ENCODE measurements at places on chromosomes 7 and 10.
A peak's percentile ranks its signal among the peaks of the same experiment; 100 is the strongest.

DNA sequence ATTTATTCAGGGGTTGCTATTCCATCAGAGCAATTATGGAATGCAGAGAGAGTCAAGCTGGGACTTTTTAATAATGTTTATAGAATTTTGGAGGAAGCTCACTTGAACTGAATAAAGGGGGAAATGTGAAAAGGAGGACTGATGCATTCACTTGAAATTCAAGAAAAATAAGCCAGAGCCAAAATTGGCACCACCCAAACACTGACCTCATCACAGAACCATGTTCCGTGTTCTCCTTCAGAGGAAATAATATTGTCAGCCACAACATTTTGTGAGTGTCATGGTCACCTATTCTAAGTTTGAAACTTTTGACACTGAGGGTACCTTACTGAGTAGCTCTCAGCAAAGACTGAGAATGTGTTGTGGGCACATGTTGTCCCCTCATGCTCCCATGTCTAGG, 207.0 kb downstream of the ANK3 start:
- H3K36me3 ChIP-seq, result no peaks in the 10 kb centered on the region
- H3K4me3 ChIP-seq, result no peak overlapping the region
- H3K27me3 ChIP-seq, result no peaks in the 10 kb centered on the region
- no peak overlapping the region for H3K27ac ChIP-seq

DNA sequence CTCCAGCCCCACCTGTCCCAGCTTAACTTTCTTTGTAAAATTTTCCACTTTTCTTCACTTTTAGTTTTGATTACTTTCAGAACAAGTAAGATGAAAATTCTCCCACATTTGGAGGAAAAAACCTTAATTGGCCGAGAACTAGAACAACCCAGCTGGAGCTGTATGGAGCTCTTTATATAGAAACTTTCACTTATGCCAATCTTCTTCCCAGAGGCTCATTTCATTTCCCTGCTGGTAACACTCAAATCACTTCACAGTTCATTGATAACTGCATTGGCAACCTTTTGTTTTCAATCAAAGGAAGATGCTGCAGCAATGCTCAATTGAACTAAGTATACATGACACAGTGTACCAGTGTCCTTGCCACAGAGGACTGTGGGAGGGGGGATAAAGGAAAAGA, 176.2 kb upstream of the NOBOX start:
- no peaks in the 10 kb centered on the region for H3K4me1 ChIP-seq
- H3K27me3 ChIP-seq, result no peaks in the 10 kb centered on the region
- no peaks in the 10 kb centered on the region for H3K36me3 ChIP-seq
- no peak overlapping the region for H3K4me3 ChIP-seq
- no peak for DNase-seq
- no peak overlapping the region for H3K27ac ChIP-seq

DNA sequence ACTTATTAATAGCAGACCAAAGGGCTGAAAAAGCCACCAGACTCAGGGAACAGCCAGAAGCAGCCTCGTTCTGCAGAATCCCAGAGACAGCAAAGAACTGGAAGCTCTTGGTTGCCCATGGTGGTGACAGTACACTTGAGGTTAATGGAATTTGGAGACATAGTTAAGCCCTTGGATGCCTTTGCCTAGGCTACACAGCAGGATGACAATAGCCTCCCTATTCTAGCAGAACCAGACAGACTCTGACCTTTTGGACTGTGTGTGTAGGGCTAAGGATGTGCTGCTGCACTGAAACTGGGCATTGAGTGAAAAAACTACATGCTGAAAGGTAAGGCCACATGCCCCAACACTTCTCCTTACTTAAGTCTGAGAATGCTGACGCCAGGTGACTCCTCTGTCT, 22.7 kb downstream of the OTUD1 start:
- no peak overlapping the region for H3K4me3 ChIP-seq
- DNase-seq, result no peak
- H3K27ac ChIP-seq, result no peak overlapping the region
- no peaks in the 10 kb centered on the region for H3K27me3 ChIP-seq

DNA sequence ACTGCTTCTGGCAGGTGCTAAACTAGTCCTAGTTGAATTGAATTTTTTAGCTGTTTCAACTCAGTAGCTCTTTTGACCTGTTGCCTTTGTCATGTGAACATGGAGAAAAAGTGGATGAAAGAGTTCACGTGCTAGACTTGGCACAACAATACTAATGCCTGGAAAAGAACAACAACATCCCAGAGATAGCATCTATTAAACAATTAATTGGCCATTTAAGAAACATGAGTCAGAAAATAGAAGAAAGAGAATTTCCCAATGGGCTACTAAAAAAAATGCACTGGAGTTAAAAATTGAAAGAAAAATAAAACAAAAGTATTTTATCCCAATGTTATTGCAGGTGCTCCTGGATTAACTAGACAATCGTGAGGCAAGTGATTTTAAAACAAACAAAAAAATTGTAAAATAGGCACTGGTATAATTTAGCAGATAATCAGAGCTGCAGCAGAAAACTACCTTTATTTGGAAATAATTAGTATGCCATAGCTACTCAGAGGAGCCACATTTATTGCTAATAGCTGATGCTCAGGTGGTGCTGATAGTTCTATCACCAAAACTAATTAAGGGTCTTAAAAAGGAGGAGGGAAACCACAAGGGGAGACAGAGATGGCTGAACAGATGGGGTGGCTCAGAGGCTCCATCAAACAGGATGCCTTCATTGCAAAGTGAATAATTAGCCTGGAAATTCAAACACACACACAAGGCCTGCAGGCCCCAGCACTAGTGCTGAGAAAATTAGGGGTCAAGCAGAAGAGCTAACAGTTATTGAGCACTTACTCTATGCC, 17.6 kb downstream of the CCDC71L start:
- H3K4me3 ChIP-seq, result no peak overlapping the region
- no peak for DNase-seq
- H3K27ac ChIP-seq, result no peak overlapping the region
- H3K4me1 ChIP-seq, result no peaks in the 10 kb centered on the region
- H3K36me3 ChIP-seq, result no peaks in the 10 kb centered on the region

DNA sequence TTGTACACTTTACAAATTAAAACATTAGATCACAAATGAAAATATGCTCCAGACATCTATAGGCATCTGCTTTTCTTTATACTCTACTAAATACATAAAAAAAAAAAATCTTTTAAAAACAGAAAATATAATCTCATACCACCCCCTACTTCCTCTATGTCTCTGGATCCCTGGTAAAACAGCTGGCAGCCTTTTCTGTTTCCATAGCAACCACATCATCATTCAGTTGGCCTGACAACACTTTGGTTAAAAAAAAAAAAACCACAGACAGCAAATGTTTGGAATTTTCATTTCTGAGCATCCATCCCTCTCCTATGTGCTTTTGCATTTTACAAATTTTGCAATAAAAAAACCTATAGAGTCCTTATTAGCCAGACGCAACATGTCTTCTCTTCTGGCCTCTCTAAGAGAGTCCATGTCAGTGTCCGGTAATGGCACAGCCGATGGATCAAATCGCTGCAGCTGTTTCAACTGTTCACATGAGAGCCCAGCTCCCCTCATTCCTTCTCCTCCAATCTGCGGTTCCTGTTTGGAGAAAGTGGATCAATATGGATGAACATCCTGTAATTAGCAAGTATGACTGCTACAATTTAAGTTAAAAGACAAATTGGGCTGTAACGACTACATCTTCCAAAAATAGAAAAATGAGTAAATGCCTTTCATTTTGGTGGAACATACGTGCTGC, 105.6 kb downstream of the NSUN6 start:
- H3K4me3 ChIP-seq, result no peak overlapping the region
- no peak overlapping the region for H3K27ac ChIP-seq
- H3K27me3 ChIP-seq, result no peaks in the 10 kb centered on the region
- no peaks in the 10 kb centered on the region for H3K4me1 ChIP-seq
- no peak for DNase-seq

GRCh38 chr7:80334196-80334595, 177.7 kb downstream of the GNAT3 start:
- no peak overlapping the region for H3K27ac ChIP-seq
- H3K4me3 ChIP-seq, result no peak overlapping the region
- no peaks in the 10 kb centered on the region for H3K27me3 ChIP-seq
- no peak for DNase-seq
- no peaks in the 10 kb centered on the region for H3K36me3 ChIP-seq
- H3K4me1 ChIP-seq, result no peaks in the 10 kb centered on the region

DNA sequence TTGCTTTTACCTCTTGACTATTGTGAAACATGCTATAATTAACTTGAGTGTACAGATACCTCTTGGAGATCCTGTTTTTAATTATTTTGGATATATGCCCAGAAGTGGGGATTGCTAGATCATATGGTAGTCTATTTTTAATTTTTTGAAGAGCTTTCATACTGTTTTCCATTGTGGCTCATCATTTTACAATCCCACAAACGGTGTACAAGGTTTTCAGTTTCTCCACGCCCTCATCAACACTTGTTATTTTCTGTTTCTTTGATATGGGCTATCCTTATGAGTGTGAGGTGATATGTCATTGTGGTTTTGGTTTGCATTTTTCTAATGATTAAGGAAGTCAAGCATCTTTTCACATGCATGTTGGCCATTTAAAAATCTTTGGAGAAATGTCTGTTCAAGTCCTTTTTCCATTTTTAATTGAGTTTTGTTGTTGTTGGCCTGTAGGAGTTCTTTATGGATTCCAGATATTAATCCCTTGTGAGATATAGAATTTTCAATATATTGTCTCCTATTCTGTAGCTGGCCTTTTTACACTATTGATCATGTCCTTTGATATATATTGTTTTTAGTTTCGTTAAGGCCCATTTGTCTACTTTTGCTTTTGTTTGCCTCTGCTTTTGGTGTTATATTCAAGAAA, 7.5 kb downstream of the AGK start:
- no peaks in the 10 kb centered on the region for H3K4me1 ChIP-seq
- H3K27me3 ChIP-seq, result no peaks in the 10 kb centered on the region
- no peak overlapping the region for H3K4me3 ChIP-seq
- DNase-seq, result no peak
- H3K27ac ChIP-seq, result no peak overlapping the region

GRCh38 chr7:28493477-28493876, 81.2 kb downstream of the CREB5 start:
- H3K36me3 ChIP-seq, result no peaks in the 10 kb centered on the region
- no peak for DNase-seq
- no peaks in the 10 kb centered on the region for H3K4me1 ChIP-seq
- H3K27ac ChIP-seq, result no peak overlapping the region
- no peaks in the 10 kb centered on the region for H3K27me3 ChIP-seq

- H3K4me3 ChIP-seq, result no peak overlapping the region
- no peaks in the 10 kb centered on the region for H3K27me3 ChIP-seq
- peaks cover 26% of the 10 kb centered on the region for H3K4me1 ChIP-seq
- no peak for DNase-seq
- H3K27ac ChIP-seq, result peak overlapping the region; percentile 56
These were observed 94.9 kb upstream of the KCNIP2 start for GRCh38 chr10:101938305-101939007.

DNA sequence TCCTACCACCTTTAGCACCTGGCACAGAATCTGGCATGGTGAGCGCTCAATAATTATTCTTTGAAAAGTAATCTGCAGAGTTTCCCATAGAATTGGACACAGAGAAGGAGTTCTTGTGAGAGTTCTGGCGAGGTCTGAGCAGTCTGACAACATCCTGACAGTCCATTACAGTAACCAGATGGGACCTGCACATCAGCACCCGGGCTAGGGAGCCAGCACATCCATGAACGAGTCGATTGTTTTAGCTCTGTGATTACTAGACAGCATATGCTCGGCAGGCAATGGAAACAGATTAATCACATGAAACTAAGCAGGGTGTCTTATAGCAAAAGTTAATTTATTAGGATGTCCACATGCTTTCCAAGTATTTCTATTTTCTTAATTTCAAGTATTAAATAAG, 96.7 kb downstream of the SEMA3D start:
- no peaks in the 10 kb centered on the region for H3K4me1 ChIP-seq
- H3K27me3 ChIP-seq, result no peaks in the 10 kb centered on the region
- no peaks in the 10 kb centered on the region for H3K36me3 ChIP-seq
- DNase-seq, result no peak
- H3K27ac ChIP-seq, result no peak overlapping the region
- no peak overlapping the region for H3K4me3 ChIP-seq

DNA sequence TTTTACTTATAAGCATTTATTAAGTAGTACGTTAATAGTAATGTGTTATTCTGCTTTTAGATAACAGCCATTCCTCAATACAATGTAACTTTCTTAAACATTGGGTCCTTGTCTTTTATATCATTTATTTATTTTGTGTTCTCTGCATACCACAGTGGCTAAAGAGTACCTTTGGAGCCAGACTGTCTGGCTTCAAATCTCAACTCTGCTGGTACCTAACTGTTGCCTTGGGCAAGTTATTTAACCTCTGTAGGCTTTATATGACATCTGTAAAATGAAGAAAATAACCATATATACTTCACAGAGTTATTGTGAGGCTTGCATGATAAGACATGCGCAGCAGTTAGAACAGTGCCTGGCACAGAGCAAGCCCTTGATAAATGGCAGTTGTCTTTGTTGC, 397.6 kb downstream of the MDFIC start:
- H3K27me3 ChIP-seq, result no peaks in the 10 kb centered on the region
- DNase-seq, result no peak
- no peak overlapping the region for H3K4me3 ChIP-seq

DNA sequence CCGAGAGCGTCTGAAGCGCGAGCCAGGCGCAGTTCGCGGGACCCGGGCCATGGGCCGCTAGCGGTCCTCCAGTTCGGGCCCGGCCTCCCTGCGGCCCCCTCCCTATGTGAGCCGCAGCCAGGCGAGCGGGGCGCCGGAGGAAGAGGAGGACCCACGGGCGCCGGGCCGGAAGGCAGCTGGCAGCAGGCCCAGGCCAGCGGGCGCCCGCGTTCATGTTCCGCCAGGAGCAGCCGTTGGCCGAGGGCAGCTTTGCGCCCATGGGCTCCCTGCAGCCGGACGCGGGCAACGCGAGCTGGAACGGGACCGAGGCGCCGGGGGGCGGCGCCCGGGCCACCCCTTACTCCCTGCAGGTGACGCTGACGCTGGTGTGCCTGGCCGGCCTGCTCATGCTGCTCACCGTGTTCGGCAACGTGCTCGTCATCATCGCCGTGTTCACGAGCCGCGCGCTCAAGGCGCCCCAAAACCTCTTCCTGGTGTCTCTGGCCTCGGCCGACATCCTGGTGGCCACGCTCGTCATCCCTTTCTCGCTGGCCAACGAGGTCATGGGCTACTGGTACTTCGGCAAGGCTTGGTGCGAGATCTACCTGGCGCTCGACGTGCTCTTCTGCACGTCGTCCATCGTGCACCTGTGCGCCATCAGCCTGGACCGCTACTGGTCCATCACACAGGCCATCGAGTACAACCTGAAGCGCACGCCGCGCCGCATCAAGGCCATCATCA, 1.1 kb downstream of the ADRA2A start:
- H3K4me3 ChIP-seq, result peak overlapping the region; percentile 44
- H3K27ac ChIP-seq, result peak overlapping the region; percentile 77
- H3K36me3 ChIP-seq, result no peaks in the 10 kb centered on the region
- DNase-seq, result no peak
- peaks cover 39% of the 10 kb centered on the region for H3K4me1 ChIP-seq
- H3K27me3 ChIP-seq, result no peaks in the 10 kb centered on the region

- H3K4me1 ChIP-seq, result peaks cover 7% of the 10 kb centered on the region
- H3K36me3 ChIP-seq, result peaks cover 5% of the 10 kb centered on the region
- no peak for DNase-seq
These were observed 62.4 kb downstream of the CTTNBP2 start for GRCh38 chr7:117810642-117811512.

- H3K27ac ChIP-seq, result no peak overlapping the region
- H3K4me1 ChIP-seq, result peaks cover 15% of the 10 kb centered on the region
- no peak overlapping the region for H3K4me3 ChIP-seq
- no peaks in the 10 kb centered on the region for H3K36me3 ChIP-seq
These were observed 176.8 kb downstream of the KIAA1217 start for GRCh38 chr10:24385776-24386175.
